ENCODE measurements at places on chromosomes 5 and 9.
A peak's percentile ranks its signal among the peaks of the same experiment; 100 is the strongest.

GRCh38 chr5:65022932-65023331 is 254.2 kb downstream of the CWC27 start:
- DNase-seq: no peak

GRCh38 chr5:78109891-78110324 is 184.6 kb downstream of the AP3B1 start:
- no peak for DNase-seq

- no peak for DNase-seq
Observed at GRCh38 chr5:56148453-56148971, 84.6 kb downstream of the ANKRD55 start.

DNA sequence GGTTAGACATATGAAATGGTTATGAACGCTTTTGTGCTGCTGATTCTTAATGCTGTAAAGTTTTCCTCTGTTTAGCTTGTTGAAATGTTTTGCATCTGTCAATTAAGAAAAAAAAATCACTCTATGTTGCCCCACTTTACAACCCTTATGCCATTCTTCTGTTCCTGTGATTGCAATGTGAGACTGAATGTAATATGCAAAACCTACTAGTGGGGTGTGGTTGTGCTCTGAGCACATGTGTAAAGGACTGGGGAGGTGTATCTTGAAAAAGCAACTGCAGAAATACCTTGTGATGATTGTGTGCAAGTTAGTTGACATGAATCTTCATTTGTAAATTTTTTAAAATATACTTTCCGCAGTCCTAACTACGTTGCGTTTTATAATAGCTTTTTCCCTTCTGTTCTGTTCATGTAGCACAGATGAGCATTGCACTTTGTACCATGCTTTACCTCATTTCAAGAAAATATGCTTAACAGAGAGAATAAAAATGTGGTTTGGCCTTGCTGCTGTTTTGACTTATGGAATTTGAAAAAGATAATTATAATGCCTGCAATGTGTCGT is 357.0 kb upstream of the PIK3R1 start:
- DNase-seq: no peak

DNA sequence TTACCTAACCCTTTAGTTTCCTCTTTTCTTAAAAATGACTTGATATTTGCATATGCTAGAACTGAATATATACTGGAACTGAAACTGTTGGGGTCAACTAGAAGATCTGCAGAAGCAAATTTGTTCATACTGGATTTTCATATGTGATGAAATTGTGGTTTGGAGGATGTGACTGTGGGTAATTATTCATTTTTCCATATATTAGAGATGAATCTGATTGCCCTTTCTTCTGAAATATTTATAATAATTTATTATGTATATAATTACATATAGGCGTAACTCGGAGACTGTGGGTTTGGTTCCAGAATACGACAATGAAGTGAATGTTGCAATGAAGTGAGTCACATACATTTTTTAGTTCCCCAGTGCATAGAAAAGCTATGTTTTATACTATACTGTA is 149.1 kb downstream of the ATP10B start:
- no peak for DNase-seq

DNA sequence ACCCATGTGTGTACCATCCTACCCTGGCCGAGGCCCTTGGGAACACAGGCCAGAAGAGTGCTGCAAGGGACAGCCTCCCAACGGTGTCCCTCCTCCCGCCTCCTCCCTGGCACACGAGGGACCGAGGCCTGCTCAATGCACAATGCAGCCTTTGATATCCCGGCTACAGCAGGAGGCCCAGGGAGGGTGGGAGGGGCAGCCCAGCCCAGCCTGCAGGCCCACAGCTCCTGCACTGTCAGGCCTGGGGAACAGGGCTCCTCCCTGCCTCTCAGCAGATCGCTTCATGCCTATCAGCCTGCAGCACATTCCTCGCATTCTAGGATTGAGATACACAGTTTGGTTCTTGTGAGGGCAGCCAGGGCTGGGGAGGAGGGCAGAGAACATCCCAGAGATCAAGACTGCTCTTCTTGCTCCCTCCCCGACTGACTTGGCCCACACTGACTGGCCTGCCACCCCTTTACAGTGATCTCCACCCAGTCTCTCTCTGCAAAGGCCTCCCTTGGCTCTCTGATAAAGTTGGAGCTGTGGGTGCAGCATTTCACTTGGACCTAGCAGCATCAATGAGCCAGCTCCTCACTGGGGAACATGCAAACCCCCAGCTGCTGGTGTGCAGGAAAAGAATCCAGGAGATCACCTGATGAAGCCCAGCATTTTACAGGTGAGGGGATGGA is at the start of gene SH3TC2:
TSS of gene SH3TC2 (minus strand) at position 46 of the 671 bp plus-strand sequence. CDS start at position 6, 40 bp downstream.
- no peak for DNase-seq

GRCh38 chr9:98107926-98108325 is 11.1 kb downstream of the TRIM14 start:
- no peak for DNase-seq

DNA sequence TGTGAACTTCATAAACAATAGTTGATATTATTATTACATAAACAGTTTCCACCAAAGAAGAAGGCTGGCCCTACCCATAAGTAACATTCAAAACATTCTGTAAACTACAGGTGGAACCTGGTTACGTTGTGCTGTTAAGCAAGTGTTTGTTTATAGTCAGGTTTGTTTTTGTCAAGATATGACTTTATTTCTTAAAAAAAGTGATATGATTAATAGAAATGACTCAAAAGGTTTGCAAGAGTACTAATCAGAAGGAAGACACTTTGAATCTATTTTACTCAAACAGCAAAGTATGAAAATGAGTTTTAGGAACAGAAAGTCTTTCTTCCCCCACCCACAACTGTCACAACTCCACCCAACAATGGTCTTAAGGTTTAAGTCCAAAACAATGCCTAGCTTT is 220.8 kb downstream of the PLK2 start:
- DNase-seq: no peak

- DNase-seq: no peak
Observed at GRCh38 chr5:54159893-54160195, 150.5 kb downstream of the ARL15 start.

GRCh38 chr5:2192496-2192895 is 309.8 kb upstream of the IRX4 start:
- DNase-seq: no peak

DNA sequence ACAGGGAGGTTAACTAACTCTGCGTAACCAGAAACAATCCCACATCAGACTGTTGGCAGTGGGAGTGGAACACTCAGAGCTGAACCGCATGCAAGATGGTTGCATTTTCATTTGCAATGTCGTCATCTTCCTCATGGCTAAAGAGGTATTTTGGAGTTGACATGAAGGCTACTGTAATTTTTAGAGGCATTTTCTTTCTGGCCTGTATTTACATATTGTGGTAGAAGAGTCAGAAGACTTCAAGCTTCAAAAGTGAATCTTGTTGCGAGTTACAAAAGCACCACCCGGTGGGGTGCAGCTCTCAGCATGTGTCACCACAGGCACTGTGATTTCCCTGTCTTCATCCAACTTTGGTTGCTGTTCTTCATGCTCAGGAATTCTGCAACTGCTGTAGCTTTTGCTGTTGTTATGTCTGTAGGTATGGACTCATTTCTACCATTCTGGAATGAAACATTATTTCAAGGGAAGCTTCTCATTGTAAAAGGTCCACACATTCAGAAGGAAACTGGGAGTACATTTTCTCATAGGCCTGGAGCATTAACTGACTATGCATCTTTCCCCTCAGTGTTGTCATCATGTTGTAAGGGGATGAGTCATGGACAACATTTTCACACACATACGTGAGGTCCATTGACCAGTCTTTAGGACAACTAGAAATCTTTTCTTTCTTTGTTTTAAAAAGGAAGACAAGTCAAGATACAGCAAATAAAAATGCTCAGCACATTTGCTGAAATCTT is 35.4 kb upstream of the GDNF start:
- peak; percentile 51 for DNase-seq

DNA sequence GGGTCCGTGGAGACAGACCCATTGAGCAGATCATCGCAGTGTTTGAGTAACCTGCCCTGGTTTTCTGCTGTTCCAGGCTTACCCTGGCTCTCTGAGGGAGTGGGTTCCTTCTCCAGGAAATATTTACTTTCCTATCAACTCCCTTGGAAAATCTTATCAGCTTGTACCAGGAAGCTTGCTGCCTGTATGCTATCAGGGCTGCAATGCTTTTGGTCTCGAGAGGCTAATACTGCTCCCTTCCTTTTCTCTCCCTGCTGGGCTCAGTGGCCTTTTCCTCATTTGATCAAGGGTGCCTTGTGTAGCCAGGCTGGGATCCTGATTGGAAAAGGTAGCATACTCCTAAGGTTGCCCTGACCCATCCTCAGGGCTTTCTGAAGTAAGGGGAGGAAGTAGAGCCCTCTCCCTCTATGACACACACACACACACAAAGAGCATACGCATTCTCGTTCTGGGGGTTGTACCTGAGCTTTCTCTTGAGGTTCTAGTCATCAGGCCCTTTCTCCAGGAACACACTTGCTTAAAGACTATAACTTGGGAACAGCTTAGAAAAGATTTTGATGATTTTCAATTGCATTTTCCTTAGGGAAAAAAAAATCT is 41.6 kb downstream of the CYSTM1 start:
- no peak for DNase-seq

DNA sequence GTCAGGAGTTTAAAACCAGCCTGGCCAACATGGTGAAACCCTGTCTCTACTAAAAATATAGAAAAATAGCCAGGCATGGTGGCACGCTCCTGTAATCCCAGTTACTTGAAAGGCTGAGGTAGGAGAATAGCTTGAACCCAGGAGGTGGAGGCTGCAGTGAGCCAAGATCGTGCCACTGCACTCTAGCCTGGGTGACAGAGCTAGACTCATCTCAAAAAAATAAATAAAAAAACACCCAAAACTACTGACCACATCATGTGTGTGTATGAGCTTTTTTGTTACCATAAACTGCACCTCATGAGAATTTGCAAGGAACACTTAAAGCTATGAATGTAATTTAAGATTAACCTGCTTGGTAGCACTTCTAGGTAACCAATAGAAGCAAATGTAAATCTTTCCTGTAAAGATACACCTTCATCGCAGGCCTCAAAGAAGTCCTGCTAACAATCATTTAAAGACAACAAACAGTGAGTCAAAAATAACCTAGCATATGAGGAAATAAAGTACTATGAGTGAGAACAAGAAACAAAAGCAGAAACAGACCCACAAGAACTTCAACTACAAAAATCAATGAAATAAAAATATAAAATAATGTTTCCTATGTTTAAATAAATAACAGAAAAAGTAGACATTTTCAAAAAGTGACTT is 13.0 kb downstream of the SLC38A9 start:
- no peak for DNase-seq

- no peak for DNase-seq
Observed at GRCh38 chr5:93586736-93587596, 3.9 kb downstream of the NR2F1 start.

DNA sequence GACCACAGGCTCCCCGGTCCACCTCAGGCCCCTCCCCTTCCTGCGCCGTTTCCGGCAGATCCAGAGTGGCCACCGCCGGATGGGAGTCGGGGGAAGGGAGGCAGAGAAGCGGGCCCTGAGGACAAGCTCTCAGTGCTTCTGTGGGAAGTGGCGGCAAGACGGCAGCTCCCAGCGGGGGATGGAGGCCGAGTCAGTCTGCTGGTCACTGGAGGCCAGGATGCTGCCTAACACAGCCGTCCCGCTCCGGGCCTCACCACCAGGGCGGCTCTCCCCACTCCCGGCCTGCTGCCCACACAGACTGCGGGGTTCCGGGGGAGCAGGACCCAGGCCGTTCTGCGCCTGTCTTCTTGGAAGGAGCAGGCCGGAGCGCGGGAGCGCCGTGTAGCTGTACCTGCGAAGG is 31.4 kb downstream of the FXN start:
- no peak for DNase-seq

- DNase-seq: no peak
Observed at GRCh38 chr5:159211729-159212174, 2.4 kb upstream of the RNF145 start.

DNA sequence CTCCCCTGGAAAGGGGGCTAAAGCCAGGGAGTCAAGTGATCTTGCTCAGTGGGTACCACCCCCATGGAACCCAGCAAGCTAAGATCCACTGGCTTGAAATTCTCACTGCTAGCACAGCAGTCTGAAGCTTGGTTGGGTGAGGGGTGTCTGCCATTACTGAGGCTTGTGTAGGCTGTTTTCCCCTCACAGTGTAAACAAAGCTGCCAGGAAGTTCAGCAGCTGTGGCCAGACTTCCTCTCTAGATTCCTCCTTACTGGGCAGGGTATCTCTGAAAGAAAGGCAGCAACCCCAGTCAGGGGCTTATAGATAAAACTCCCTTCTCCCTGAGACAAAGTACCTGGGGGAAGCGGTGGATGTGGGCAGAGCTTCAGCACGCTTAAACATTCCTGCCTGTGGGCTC is 17.1 kb upstream of the EPB41L4A start:
- no peak for DNase-seq

DNA sequence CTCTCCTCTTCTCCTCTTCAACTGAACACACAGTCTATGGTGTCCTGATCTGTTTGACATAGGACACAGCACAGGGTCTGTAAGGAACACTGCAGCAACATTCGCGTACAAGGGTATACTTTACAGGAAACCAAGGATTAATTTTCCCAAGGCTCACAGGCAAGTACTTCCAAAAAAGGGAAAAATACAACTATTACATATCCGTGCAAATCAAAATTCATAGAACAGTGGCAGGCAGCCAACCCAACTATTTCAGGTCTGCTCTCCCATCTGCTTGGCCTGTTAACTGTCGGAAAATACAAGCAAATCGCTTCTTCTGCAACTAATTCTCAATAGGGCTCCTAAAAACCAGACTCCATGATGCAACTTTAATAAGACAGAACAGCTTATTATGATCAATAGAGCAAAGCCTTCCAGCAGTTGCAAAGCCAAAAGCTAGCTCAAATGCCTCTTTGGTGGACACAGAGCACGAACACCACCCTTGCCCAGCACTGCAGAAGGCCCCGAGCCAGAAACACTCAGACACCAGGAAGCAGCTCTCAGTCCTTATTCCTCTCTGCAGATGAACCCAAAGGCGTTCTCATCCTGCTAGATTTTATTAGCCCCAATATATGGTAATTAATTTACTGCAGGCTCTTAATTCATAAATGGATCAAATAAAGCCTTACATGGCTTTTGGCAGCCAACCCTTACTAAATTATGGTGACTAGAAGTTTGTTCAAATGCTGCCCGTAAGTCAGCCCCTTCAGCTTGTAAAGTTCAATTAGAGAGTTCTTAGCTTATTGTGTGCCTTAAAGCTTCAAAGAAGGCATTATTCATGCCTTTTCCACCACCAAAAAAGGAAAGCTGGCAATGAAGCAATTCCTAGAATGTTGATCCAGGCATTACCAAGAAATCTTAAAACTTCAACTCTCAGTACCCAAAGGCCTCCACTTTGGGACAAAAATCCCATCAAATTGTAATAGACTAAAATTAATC is 68.8 kb downstream of the ZNF608 start:
- DNase-seq: no peak

DNA sequence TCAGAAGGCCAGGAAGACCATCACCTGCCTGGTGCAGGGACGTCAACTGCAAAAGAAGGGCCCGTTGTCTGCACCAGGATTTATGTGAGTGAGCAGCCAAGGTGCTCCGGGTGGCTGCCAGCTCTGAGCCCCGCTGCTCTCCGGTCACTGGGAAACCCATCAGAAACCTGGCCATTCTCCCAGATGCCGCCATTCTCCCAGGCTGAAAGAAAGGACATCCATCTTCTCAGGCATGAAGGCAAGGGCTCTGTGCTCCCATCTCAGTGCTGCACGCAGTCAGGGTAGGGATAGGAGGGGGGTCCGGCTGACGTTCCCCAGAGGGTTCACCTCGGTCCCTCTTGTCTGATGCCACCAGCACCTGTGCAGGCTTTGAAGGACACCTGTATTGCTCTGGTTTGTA is 158.4 kb downstream of the ERCC6L2 start:
- DNase-seq: no peak

GRCh38 chr5:146344155-146345118 is 5.8 kb downstream of the POU4F3 start:
- no peak for DNase-seq
